ENCODE measurements at places on chromosomes 12 and 14. TPM values are rescaled to one million over a fixed set of nuclear protein-coding genes. Genes with fewer than 3 reads are reported as not detected.
A peak's percentile ranks its signal among the peaks of the same experiment; 100 is the strongest.

Gene AMIGO2
- polyA plus RNA-seq = 36.4 TPM

Gene KLHL33
- polyA plus RNA-seq = 0.53 TPM

- DNase-seq = no peak
Observed at GRCh38 chr14:28987516-28987915, 220.9 kb downstream of the FOXG1 start.

GRCh38 chr12:47079981-47080724, 394 bp upstream of the AMIGO2 start:
- peak; percentile 25 for DNase-seq

GRCh38 chr12:79420146-79420618, 270.6 kb downstream of the PAWR start:
- no peak for DNase-seq

- DNase-seq = peak; percentile 27
Observed at GRCh38 chr14:45426685-45427282, 173.8 kb upstream of the MIS18BP1 start.
